CD4-positive, CD25-positive, alpha-beta regulatory T cell (primary cell): ENCODE measurements at places on chromosomes 7 and 10. TPM values are rescaled to one million over a fixed set of nuclear protein-coding genes. Genes with fewer than 3 reads are reported as not detected.

The EPDR1 gene
- total RNA-seq = not detected

The CASP2 gene
- total RNA-seq = 61.4 TPM

The SPDYE2B gene
- not detected for total RNA-seq

The ITPRID1 gene
- total RNA-seq = not detected

The RBP3 gene
- not detected for total RNA-seq

The MYL10 gene
- total RNA-seq = not detected

The TMEM270 gene
- not detected for total RNA-seq
